ENCODE measurements at places on chromosomes 2 and 18.

DNA sequence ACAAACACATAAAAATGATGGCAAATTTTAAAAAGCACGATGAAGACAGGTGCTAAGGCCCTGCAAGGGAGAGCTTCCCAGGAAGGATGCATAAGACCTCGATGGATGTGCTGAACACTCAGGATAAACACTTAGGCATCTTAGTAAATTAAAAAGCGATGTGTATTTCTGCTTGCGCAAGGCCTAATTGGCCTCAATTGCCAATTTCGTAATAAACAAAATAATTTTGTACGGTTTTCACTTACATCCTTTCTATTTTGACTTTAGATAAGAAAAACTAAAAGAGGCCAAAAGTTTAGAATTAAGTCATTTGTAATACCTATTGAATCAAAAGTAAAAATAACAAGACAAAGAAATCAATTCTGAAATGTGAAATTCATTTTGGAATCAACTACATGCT is 189.1 kb downstream of the TCF4 start:
- DNase-seq, result no peak

DNA sequence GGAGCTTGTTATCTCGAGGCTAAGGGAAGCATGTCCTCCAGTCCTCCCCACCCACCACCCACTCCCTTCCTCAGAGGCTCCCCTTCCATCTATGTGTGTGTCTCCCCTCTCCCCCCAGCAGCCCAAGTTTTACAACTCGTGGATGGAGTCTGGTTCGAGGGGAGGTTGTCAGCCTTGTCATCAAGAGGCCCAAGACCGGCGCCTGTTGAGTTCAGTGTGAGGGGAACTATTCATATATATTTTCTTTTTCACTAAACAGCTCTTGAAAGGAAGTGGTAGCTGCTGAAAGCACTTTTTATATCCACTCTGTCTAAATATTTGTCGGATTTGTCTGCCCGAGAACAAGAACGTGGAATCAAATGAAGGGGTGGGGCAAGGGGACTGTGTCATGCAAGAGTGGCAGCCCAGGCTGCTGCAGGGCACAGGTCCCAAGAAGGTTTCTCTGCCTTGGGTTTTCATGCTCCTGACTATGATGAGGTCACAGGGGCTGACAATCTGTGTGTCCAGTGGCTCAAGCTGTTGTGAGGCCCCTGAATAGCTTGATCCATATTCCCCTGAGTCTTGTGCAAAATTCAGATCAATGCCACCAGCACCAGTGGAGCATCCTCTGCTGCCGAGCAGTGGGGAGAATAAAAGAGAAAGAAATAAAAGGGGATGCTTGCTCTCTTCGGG is 35.0 kb downstream of the NRP2 start:
- DNase-seq, result no peak

- no peak for DNase-seq
These were observed 29.9 kb downstream of the TPGS2 start for GRCh38 chr18:36798738-36799473.

- no peak for DNase-seq
These were observed 14.8 kb downstream of the ASB1 start for GRCh38 chr2:238441262-238442114.

DNA sequence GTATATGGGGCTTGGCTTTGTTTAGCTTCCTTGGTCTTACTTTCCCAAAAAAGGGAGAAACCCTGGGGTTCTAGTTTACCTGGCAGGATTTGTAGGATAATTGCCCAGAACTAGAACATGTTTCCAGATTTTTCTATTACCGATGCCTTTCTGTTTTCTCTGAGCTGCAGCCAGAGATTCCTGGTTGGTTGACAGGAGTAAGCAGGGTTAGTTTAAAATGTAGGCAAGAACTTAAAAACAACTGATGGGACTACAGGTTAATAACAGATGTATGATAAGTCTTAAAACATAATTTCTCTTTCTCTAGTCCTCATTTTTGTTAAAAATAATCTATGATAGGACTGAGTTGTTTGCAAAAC is 38.9 kb upstream of the GMCL1 start:
- no peak for DNase-seq

- no peak for DNase-seq
These were observed 472.3 kb downstream of the TNS1 start for GRCh38 chr2:217530392-217531090.

DNA sequence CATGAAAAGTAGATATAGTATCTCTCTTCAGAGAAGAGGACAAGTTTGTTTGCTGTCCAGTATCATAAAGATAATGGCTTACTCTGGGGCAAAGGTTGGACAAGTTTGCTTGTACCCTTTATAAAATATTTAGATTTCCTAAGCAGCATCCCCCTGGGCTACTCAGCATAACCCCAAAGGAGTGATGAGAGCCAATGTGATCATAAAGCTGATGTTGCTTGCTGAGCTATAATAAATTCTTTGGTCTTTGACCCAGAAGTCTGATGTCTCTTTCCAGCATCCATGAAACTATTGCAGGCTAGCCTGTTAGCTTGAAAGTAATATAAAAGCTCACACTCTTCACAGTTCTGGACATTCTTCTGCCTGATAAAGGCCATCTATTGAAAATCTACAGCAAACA is 138.3 kb upstream of the STON1 start:
- no peak for DNase-seq

DNA sequence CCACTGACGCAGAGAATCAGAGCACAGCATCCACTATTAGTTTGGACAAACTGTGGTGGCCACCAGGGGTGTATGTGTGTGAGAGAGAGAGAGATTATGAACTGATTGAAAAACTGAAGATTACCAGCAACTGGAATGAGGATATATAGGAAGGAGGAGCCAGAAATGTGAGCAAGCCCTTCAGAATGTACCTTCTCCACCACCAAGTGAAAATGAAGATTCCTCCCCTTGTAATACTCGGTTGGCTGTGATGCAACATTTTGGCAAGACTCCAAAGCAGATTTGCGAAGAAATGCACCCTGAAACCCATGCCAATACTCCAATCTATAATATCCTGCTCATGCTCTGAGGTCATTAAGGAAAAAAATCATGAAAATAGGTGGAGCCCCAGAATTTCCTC is 121.2 kb upstream of the SLC35G4 start:
- DNase-seq, result no peak

GRCh38 chr2:170525566-170525900 is 189.6 kb upstream of the SP5 start:
- DNase-seq, result no peak

GRCh38 chr2:381941-382727 is 94.2 kb upstream of the ALKAL2 start:
- DNase-seq, result no peak

GRCh38 chr2:219405958-219406860 is 12.0 kb upstream of the DES start:
- no peak for DNase-seq

DNA sequence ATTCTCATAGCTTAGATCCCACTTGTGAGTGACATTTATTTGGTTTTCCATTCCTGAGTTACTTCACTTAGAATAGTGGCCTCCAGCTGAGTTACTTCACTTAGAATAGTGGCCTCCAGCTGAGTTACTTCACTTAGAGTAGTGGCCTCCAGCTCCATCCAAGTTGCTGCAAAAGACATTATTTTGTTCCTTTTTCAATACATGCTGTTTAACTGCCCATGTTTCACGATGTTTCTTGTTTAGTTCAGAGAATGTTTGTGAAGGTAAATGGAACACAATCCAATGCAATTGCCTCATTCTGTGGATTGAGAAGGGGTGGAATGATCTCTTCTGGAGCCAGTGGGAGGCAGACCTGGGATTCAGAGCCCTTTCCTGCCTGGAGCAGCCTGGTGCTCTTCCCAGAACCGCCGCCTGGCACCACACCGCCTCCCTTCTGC is 273.5 kb upstream of the ATP5MC3 start:
- DNase-seq, result no peak

GRCh38 chr2:104897515-104898184 is 43.7 kb downstream of the POU3F3 start:
- no peak for DNase-seq

DNA sequence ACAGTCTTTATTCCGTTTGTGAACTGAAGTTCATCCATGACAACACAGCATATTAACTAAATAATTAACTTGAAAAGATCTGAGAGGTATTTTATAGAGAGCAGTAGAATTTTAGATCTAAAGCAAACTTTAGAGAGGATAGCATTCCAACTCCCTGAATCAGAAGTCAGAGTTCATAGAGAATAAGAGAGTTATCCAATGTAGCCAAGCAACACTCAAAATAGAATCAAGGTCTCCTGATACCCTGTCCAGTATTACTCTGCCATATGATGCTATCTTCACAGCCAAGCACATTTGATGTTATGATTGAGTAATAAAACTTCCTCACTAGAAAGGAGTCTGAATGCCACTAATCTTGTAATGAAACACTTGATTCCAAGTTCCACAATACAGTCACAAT is 55.5 kb downstream of the RIT2 start:
- no peak for DNase-seq

DNA sequence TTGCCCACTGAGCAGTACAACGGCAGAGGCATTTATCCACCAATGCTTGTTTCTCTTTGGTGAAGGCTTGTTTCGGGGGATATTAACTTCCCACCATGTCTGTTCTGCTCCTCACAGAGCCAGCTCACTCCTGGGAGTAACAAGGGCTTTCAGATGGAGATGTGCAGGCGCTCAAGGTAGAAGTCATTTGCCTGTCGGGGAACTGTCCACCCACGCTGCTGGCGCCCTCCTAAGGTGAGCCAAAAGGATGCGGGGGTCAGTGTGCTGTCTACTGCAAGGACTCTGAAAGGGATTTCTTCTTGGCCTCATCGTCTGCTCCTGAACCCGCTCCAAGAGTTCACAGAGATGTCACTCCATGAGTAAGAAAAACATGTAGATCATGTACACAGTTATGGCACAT is 57.0 kb upstream of the CYRIA start:
- peak; percentile 1 for DNase-seq

DNA sequence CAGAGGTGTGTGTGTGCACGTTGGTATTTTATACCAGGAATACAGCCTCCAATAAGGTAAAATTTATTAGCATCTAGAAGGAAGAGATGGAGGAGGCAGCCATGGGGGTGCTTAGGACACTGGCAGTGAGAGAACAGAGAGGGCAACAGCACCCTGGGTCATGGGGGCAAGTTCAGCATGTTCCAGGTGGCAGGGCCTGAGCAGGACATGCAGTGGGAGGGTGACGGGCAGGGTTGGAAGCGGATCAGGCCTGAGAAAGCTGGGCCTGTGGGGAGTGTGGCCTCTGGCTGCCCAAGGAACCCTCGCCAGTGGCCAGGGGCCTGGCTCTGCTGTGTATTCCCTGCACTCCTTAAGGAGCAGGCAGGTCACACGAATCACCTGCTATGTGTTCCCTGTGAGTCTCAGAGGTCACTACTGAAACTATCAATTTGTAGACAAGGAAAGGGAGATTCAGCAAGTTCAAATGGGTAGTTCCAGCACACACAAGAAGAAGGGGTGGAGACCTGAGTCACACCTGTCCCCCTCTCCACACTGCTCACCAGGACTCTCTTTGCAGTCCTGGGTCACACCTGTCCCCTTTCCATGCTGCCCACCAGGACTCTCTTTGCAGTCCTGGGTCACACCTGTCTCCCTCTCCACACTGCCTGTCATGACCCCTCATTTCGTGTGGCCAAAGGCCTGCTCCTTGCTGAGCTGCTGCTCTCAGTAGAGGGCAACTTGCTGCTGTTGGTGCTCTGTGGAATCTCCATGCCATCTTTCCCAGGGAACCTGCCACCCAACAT is 463.9 kb upstream of the HS6ST1 start:
- DNase-seq, result no peak

GRCh38 chr2:88859461-88859860 is 168.0 kb downstream of the RPIA start:
- DNase-seq, result no peak

- no peak for DNase-seq
These were observed 484.1 kb upstream of the VRK2 start for GRCh38 chr2:57562495-57562894.

DNA sequence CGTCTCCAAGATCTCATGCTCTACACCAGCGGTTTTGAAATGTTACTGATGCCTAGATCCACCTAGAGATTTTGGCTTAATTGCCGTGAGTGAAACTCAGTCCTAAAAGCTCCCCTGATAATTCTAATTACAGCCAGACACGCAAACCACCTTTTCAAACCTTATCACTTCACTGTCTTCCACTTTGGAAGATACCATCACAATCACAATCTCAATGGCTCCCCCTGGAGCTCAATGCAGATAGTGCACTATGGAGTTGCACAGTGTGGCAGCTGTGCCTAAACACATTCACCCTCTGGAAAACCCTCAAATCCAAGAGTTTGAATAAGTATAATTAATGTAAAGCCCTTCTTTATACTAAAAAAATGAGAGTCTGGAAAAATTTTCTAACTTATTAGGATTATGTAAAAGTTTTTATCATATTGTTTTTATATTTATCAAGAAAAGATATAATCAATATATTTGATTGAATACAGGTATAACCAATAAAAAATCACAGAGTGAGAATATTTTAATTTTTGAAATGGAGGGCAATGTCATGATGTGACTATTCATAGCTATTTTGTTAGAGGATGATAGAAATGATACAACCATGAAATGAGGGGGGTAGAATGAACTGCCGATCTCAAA is 102.9 kb upstream of the SLC8A1 start:
- DNase-seq, result no peak

- DNase-seq, result no peak
These were observed 25.6 kb upstream of the PMAIP1 start for GRCh38 chr18:59874166-59874565.

GRCh38 chr18:30650499-30650898 is 392.0 kb downstream of the DSC3 start:
- DNase-seq, result no peak

DNA sequence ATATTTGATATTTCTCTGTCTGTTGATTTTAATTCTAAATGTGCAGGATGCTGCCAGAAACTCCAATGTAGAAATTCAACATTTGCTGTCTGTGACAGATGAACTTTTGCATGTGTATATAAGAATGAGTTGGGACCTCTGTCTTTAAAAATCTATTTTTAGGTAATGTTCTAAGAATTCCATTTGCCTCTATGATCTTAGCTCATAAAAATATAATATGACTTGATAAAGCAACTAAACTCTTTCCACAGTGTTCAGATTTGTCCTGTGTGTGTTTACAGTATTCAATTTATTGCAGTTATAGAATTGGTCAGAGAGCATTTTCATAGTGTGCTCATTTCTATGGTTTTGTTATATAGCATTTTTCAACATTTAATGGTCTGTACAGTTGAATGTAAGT is 33.6 kb downstream of the RNMT start:
- no peak for DNase-seq

- no peak for DNase-seq
These were observed 240.7 kb downstream of the TGIF1 start for GRCh38 chr18:3690764-3691066.

DNA sequence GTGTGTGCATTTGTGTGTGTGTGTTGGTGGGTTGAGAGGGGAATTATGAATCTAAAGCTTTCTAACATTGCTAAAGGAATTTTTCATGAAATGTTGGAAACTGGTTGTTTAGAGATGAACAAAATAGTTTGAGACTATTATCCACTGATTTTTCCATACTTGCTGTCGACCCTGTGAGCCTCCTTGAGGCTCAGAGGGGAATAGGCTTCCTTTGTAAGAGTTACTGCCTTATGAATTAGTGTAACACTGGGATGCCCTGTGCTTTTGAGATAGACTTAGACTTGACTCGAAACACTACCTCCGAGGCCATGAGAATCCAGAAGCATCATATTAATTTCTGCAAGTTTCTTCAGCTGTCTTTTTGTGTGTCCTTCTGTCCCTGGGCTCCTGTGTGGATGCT is 37.9 kb downstream of the AQP4 start:
- no peak for DNase-seq
